CD8-positive, alpha-beta memory T cell (primary cell): ENCODE measurements at places on chromosomes 11 and 22.
A peak's percentile ranks its signal among the peaks of the same experiment; 100 is the strongest.

DNA sequence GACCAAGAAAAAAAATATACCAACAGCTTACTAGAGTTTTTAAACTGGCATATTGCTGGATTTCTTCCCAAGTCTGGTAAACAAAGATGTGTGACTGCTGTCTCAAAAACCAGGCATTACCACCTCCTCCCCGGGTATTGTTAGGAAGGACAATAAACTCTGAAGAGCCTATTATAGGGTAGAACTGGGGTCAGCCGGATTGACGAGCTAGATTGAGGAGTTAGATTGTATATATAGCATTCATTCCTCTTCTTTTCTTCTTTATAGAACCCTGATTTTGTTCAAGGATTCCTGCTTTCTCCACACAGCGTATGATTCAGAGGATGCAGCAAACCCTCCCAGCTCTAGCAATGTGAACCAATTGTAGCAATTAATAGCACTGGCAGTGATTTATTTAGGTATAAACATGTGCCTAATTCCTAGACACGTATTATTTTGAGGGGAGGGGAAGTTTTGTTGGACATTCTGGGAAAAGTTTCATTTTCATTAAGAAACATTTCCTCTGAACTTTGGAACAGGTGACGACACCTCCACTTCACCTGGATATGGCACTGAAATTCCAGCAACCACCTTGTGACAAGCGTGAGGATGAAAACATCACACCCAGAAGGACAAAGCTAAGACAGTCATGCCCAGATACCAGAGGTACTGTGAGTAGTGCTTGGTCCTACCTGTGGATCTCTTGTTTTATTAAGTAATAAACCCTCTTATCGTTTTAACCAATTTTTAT lies 679.4 kb upstream of the KIRREL3 start:
- no peak for DNase-seq

- DNase-seq = no peak
These were observed 59.2 kb downstream of the MYO7A start for GRCh38 chr11:77187111-77187750.

DNA sequence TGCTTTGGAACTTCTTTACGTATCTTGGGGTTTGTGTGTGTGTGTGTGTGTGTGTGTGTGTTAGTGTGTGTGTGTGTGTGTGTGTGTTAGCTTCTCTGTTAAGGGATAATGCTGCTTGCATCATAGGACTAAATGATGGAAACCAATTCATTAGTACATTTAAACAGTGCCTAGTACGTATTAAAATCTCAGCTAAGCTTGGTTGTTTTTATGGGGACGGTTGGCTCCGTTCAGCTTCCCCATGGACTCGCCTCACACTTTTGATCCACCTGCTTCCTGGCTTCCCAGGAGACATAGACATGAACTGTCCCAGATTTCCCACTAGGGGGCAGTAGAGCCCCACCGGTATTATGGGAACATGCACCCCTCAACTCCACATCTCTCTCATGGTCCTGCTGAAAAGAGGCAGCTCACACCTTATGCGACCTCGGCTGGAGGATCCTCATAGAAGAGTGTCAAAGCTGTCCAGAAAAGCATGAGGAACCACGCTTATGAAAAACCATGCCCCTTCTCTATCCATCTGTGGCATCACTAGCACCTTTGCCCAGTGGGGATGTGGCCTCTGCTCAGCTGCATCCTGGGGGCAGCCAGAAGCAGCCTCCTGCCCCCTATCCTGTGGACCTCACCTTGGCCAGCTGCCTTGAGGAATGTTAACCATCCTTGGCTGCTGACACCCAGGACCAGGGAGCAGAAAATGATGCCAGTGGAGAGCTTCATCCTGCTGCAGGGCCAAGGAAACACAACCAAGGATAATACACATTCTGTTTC lies 9.7 kb upstream of the SAAL1 start:
- peak; percentile 45 for DNase-seq

- DNase-seq = no peak
These were observed 50.9 kb upstream of the PANX1 start for GRCh38 chr11:94077552-94078293.

DNA sequence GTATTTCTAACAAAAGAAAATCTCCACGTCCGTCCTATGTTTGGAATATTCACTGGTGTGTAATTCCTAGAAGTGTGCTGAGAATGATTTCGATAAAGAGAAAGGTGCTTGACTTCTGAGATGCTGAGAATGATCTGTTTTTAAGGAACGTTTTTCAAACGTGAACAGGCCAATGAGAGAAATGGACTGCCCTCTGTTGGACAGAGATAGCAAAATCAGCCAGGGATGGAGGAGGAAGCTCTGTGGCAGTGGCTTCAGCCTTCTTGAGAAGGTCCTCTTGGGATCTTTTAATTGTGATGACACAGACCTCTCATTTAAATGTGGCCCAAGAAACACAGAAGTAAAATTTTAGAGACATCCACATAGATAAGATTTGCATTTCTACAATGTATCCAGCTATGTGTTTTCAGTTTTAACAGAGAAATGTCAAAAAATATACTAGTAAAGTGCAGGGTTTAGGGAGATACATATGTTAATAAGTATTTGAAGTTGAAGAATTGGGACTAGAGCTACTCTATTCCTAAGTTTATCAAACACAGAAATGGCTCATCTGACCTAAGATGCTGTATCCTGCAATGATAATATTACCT lies 84.0 kb upstream of the RCN1 start:
- no peak for DNase-seq
